ENCODE measurements at places on chromosomes 4 and X.

GRCh38 chr4:15653420-15653819 lies 1.7 kb downstream of the FBXL5 start:
- DNase-seq, result no peak

DNA sequence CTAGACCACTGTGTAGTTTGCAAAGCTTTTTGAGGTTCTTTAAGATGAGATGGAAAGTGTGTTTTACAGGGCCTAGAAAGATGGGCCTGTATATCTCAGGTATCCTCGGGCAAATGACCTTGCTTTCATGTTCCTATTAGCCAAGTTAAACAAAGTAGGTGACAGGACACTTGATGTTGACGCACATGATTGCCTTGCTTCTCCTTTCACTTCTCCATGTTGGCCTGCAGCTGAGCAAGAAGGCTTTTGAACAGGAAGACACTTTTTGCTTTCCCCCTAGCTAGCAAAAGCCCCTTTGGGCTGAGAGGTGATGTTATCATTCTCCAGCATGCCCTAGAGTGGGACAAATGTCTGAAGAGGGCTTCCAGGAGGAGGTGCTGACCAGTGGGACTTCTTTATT lies 202.1 kb downstream of the GPC3 start:
- no peak for DNase-seq

GRCh38 chr4:2792711-2793585 lies at the start of gene SH3BP2:
Gene SH3BP2 (plus strand): TSS chr4:2793085. CDS start chr4:2820618, 27,533 bp downstream.
- no peak for DNase-seq

DNA sequence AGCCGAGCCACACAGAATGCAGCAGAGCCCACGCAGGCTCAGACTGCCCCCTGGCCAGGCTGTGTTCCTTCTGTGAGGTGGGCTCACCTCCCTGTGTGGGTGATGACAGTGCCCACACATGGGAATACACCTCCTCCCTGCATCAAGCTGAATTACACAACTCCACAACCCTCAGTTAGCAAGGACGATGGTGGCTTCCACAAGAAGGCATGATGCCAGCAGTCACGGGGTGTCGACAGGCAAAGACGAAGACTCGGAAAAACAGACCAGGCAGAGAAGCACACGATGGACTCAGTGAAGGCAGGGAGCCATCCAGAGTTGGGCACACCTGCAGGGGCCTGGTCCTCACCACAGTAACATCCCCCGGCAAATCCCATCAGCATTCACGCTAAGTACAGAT lies 12.1 kb downstream of the LETM1 start:
- peak; percentile 76 for DNase-seq

DNA sequence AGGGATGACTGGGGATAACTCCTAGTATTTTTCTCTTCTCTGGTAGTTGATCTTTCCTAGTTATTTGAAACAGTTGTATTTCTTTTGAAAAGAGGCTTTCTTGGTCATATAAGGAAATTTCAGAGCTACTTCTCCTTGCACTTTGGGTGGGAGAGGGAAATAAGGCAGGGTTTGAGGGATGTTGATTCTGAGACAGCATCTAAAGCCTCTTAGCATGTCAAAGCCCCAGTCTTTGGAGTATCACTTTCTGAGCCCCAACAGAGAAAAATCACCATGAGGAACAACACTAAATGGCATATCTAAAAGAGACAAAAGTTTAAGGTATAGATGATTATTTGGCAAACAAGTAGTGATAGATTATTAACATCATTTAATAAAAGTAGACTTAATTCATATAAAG lies 688.1 kb downstream of the TRAM1L1 start:
- DNase-seq, result no peak

DNA sequence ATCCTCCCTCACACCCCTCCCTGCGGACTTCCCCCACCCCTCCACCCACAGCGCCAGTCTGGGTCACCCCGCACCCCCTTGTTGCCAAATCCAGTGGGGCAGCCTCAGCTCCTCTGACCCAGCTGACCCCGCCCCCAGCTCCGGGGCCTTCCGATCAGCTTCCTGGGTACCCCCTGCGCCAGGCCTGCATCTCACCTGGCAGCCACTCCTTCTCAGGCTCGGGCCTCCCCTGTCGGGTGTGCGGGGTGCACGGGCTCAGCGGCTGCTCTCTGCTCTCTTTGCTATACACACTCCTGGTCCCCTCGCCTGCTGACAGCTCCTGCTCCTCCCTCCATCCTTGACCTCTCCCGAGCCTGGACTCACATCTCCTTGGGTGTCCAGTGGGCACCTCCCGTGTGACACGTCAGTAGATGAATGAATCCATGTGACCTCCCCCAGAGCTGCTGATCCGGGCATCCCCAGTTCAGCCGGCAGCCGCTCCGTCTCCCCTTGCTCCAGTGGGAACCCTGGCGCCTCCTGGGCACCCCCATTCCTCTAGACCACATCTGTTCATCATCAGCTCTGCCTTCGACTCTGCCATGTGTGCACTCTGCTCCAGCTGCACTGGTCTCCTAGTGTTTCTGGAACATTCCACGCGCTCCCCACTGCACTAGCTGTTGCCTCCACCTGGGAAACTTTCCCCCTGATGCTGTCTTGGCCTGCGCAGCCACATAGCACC lies 9.9 kb downstream of the CFAP99 start:
- DNase-seq, result no peak

DNA sequence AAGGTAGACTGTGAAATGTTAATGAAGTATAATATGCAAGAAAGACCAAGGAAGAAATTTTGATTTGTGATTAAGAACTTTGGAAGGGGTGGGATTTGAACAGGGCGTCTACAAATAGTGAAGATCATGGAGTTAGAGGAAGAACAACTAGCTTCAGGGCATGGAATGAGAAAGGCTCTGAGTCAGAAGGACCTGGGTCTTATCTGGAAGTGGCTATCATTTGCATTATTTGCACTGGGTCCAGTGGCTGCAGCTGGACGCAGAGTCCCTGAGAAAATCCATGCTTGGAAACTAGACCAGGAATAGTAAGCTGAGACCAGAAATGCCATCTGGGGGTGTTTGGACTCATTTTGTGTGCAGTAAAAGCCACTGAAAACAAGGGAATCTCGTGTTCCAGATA lies 4.3 kb upstream of the LIMCH1 start:
- DNase-seq, result no peak

All from fibroblast of mammary gland (primary cell).